ENCODE measurements at places on chromosomes 12 and 14.

DNA sequence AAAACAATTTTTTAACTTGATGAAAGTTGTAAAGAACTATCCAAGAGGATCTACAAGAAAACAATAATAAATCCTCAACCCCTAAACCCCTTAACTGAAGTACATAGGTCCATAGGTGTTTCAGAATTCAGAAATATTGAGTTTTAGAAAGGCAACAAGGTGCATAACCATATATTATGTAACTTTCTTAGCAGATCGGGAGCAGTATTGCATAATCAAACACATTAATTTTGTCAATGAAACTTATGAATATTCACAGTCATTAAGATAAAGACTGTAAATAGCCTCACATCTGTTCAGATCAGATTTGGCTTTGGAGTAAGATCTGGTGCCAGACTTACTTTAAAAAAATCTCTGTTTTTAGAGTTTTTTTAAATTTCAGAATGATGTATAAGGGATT lies 647.1 kb upstream of the FLRT2 start:
- no peak overlapping the region for H3K27ac ChIP-seq
- no peaks in the 10 kb centered on the region for H3K4me1 ChIP-seq
- no peaks in the 10 kb centered on the region for H3K27me3 ChIP-seq

GRCh38 chr14:51147183-51147582 lies 52.3 kb upstream of the TRIM9 start:
- no peak overlapping the region for H3K27ac ChIP-seq
- no peak for DNase-seq
- no peaks in the 10 kb centered on the region for H3K4me1 ChIP-seq
- H3K4me3 ChIP-seq: no peak overlapping the region

GRCh38 chr14:22837750-22838538 lies 1.6 kb downstream of the MMP14 start:
- H3K4me1 ChIP-seq: peaks cover 10% of the 10 kb centered on the region
- H3K4me3 ChIP-seq: peak overlapping the region; percentile 54
- no peak overlapping the region for H3K27ac ChIP-seq
- peaks cover 19% of the 10 kb centered on the region for H3K36me3 ChIP-seq
- no peak for DNase-seq

DNA sequence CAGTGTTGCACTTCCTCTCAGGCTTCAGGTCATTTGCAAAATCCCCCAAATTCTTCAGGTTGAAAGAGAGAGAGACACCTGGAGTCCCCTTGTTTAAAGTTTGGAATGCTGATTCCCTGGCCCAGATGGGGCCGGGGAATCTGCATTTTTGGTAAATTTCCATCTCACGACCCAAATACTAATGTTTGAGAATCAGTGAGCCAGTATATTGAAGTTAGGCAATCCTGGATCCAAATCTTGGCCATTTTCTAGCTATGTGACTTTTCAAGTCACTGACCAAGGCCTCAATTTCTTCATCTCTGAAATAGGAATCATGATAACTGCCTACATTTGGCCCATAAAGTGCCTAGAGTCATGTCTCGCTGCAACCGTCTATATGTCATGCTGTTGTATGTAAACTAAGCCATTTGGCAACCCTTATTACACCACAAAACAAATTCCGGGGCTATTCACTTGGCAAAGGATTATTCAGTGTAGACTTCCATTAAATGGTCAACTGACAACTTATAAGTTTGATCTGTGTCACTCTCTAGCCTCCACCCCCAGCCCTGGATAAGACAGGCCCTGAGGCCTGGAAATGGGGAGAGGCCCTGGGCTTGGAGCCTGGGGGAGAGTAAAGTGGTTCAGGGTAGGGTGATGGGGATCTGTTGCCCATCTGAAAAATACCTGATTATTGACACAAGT lies 3.7 kb upstream of the ZFP36L1 start:
- no peaks in the 10 kb centered on the region for H3K36me3 ChIP-seq
- peaks cover 15% of the 10 kb centered on the region for H3K4me1 ChIP-seq
- peak overlapping the region; percentile 71 for H3K4me3 ChIP-seq
- H3K27me3 ChIP-seq: no peaks in the 10 kb centered on the region

DNA sequence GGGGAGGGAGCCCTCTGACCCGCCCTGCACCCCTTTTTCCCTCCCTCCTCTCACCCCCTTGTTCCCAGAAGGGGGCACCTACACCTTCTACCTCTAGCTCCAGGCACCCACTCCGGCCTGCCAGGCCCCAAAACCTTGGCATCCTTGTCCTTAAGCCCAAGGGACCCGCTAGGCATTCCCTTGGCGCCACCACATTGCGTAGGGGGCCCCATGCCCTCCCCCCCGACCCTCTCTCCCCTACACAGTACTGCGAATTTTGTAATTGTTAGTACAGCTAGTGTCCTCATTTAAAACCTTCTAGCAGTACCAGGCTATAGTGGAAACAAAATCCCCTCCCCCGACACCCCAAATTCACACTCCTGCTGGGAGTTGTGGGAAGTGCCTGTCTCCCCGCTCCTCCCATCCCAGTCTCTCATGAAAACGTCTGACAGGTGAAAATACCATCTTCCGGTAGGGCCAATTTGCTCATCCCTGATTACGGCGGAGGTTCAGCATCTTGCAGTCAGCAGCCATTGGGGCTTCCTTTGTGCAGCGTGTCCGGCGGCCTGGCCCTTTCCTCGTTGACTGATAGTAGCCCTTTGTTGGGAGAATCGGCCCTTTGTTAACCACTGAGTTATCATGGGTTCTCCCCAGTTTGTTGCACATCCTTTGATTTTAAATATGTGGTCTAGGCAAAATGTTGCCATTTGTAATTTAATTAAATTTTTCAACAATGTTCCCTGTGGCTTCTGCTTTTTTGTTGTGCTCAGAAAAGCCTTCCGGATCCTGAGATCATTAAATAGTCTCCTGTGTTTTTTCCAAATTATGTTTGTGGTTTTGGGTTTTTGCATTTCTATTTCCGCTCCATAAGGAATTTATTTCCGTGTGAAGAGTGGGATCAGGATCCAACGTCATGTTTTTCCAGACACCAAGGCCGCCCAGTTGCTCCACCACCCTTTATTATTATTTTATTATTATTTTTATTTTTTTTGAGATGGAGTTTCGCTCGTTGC lies 7.9 kb upstream of the CEP170B start:
- DNase-seq: no peak
- peaks cover 18% of the 10 kb centered on the region for H3K27me3 ChIP-seq
- no peaks in the 10 kb centered on the region for H3K4me1 ChIP-seq
- H3K27ac ChIP-seq: no peak overlapping the region
- H3K36me3 ChIP-seq: no peaks in the 10 kb centered on the region
- H3K4me3 ChIP-seq: no peak overlapping the region

GRCh38 chr14:63268771-63269170 lies 50.0 kb downstream of the GPHB5 start:
- no peak overlapping the region for H3K4me3 ChIP-seq
- H3K27me3 ChIP-seq: no peaks in the 10 kb centered on the region
- DNase-seq: no peak
- no peak overlapping the region for H3K27ac ChIP-seq
- no peaks in the 10 kb centered on the region for H3K4me1 ChIP-seq
- no peaks in the 10 kb centered on the region for H3K36me3 ChIP-seq

- H3K27ac ChIP-seq: no peak overlapping the region
- no peaks in the 10 kb centered on the region for H3K36me3 ChIP-seq
- no peak overlapping the region for H3K4me3 ChIP-seq
- H3K4me1 ChIP-seq: no peaks in the 10 kb centered on the region
- H3K27me3 ChIP-seq: no peaks in the 10 kb centered on the region
These were observed 53.3 kb downstream of the BEGAIN start for GRCh38 chr14:100533656-100534485.

GRCh38 chr12:117096501-117097042 lies 2.6 kb downstream of the TESC start:
- no peak overlapping the region for H3K27ac ChIP-seq
- H3K27me3 ChIP-seq: peaks cover 59% of the 10 kb centered on the region
- peaks cover 5% of the 10 kb centered on the region for H3K4me1 ChIP-seq
- DNase-seq: no peak
- H3K4me3 ChIP-seq: no peak overlapping the region

DNA sequence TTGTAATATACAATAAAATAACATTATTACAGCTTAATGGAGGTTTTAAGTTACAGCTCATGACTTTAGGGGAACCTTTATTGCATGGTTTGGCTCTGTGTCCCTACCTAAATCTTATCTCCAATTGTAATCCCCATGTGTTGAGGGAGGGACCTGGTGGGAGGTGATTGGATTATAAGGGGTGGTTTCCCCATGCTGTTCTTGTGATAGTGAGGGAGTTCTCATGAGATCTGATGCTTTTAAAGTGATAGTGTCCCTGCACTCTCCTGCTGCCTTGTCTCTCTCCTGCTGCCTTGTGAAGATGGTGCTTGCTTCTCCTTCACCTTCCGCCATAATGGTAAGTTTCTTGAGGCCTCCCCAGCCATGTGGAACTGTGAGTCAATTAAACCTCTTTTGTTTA lies 132.1 kb upstream of the SYT1 start:
- no peak overlapping the region for H3K27ac ChIP-seq
- DNase-seq: no peak
- no peaks in the 10 kb centered on the region for H3K4me1 ChIP-seq
- H3K36me3 ChIP-seq: no peaks in the 10 kb centered on the region

GRCh38 chr14:93431036-93431670 lies 414 bp downstream of the UNC79 start:
- peak overlapping the region; percentile 88 for H3K27ac ChIP-seq
- DNase-seq: peak; percentile 80
- no peaks in the 10 kb centered on the region for H3K4me1 ChIP-seq

DNA sequence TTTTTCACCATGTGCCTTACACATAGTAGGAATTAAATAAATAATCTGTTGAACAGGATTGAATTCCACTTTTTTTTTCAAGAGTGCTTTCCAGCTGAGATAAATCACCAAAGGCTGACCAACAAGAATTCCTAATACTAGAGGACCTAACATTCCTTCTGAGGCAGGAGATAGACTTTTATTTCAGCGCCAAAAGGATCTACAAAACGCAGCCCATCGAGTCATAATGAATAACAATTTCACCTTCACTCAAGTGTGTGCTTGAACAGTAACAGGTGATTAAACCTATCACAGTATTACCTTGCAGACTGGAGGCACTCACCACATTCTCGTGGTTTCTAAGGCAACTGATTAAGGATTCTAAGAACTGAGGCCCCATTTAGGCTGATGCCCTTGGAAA lies 224.3 kb upstream of the ATP2B1 start:
- no peaks in the 10 kb centered on the region for H3K36me3 ChIP-seq
- no peak overlapping the region for H3K4me3 ChIP-seq
- DNase-seq: no peak
- H3K27ac ChIP-seq: no peak overlapping the region
- no peaks in the 10 kb centered on the region for H3K4me1 ChIP-seq

DNA sequence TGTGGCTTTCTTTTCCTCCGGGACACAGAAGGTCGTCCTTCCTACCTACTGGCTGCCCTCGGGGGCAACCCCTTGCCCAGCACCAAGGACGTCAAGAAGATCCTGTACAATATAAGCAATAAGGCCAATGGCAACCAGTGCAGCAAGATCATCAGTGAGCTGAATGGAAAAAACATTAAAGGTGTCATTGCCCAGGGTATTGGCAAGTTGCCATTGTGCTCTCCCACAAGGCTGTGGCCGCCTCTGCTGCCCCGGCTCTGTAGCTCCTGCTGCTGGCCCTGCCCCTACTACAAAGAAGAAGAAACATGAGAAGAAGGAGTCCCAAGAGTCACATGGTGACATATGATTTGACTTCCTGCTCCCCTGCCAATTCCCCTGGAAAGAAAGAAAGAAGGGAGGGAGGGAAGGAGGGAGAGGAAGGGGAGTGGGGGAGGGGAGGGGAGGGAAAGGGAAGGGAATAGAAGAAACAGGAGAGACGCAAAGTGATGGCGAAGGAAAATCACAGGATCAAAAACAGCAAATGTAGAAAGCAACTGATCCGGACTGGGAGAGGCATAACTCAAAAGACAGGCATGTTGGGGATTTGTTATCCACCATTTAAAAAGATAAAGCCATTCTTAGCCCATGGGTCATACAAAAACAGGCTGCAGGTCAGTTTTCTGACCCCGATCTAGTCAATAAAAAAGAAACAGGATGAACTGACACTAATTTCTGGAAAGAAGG lies 61.3 kb upstream of the RESF1 start:
- H3K27ac ChIP-seq: no peak overlapping the region
- peak; percentile 15 for DNase-seq
- H3K27me3 ChIP-seq: no peaks in the 10 kb centered on the region
- no peaks in the 10 kb centered on the region for H3K4me1 ChIP-seq

DNA sequence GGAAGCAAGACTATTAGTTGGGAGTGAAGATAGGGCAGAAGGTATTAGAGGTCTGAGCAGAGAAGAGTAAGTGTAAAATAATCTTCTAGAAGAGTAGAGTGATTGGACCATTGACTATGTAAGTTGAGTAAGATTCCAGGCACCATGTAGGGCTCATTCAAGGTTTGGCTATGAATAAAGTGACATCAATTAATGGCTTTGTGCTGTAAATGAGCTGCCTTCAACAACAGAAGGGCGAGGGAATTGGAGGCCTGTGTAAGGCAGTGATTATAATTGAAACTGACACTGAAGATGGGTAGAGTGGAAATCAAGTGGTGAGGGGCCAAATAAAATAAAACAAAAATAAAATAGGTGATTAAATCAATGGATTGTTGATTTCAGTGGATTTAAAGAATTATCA lies 26.4 kb downstream of the PTPRQ start:
- DNase-seq: no peak
- no peaks in the 10 kb centered on the region for H3K27me3 ChIP-seq
- peaks cover 9% of the 10 kb centered on the region for H3K4me1 ChIP-seq
- H3K4me3 ChIP-seq: no peak overlapping the region

DNA sequence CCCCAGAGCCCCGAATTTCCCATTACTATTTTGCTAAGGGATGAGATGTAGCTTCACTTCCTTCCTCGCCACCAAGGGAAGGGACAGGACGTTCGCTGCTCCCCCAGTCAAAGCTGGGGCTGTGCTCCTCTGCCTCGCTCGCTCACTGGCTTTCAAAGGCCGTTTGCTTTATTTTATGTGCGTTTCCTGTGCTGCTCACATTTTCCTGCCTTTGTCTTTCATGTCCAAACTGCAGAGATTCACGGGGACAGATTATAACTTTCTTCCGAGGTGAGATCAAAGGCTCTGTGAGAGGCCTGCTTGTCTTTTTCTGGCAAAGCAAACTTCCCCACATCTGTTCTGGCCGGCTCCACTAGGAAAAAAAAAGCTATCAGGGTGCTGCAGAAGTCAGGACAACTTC lies 76.0 kb upstream of the FZD10 start:
- no peak overlapping the region for H3K4me3 ChIP-seq
- no peaks in the 10 kb centered on the region for H3K4me1 ChIP-seq
- no peaks in the 10 kb centered on the region for H3K27me3 ChIP-seq
- no peaks in the 10 kb centered on the region for H3K36me3 ChIP-seq

DNA sequence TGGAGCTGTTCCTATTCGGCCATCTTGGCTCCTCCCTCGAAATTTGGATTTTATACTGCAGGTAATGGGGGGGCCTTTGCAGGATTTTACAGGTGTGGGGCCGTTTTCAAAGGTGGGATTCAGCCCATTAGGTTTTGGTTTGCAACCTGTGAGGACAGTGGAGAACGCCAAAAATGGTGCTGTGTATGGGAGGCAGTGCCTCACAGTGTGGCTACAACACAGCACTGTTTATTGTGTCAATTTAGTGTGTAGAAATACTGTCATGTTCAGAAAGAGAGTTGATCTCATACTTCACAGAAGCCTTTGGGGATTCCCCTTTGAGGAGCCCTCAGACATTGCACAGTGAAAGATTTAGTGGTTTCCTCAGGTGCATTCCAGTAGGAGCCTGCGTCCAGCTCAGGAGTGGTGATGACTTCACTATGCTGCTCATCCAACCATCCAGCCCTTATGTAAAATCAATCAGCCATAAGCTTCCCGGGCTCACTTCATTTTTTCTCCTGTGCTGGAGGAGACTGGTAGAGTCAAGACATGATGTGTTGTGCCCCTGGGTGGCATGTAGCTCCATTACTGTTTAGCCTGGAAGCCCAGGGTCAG lies 92.7 kb upstream of the PRMT8 start:
- no peaks in the 10 kb centered on the region for H3K4me1 ChIP-seq
- H3K36me3 ChIP-seq: no peaks in the 10 kb centered on the region
- H3K4me3 ChIP-seq: no peak overlapping the region
- no peaks in the 10 kb centered on the region for H3K27me3 ChIP-seq
- no peak overlapping the region for H3K27ac ChIP-seq

All from SK-N-SH (cell line).